ENCODE measurements at places on chromosomes 7 and 10.

- DNase-seq, result no peak
Observed at GRCh38 chr10:119391440-119392251, 150.9 kb downstream of the RGS10 start.

DNA sequence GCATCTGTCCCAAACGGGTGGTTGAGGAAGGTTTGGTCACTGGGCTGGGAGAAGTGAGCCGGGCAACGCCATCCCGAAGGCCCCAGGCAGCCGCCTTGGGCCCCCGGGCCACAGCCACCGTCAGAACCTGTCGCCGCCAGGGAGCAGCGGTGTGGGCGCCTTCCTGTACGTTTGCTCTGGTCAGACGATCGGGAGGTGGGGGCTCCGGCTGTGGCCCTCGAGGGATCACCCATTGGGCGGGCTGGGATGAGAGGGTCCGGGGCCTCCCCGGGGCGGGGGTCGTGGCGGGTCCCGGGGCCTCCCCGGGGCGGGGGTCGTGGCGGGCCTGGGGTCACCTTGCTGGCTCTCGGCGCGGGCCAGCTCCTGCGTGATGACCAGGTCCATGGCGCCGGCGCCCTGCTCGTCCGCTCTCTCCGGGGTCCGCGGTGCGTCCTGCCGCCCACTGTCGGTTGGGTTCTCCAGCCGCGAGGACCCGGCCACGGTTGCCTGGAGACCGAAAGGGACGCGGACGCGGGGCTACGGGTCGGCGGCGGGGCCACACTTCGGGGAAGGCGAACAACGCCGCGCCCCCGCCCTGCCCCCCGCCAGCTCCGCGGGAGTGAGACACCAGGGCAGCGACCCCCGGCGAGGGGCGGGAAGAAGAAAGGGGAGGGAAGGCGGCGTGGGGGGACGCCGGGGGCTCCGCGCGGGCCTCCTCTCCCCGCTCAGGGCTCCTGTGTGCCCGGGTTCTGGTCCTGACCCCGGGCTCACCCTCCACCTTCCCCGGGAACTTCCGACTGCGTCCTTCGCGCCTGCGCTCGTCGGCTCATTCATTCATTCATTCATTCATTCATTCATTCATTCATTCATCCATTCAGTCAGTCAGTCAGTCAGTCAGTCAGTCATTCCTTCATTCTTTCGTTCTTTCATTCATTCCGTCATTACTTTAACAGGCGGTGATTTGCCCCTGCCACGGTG lies at the start of gene CFAP46:
Gene CFAP46, minus strand, starts transcription at position 470 of the 957 bp plus-strand sequence. Its CDS starts 86 bp downstream, at position 384.
- DNase-seq, result peak; percentile 34

DNA sequence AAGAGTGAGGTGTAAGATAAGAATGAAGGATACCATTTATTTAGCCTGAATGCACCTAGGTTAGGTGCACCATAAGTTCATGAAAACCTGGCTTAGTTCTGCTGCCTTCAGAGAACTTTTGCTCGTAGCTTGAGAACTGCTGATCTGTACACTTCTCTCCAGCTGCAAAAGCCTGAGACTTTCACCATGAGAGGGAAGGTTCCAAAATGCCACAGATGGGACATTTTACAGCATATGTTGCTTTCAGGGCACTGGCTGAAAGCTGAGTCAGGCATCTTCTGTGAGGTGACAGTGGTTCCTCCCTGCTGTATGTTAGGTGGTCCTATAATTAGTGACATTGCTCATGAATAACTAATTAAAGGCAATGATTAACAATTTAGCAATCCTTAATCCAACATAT lies 298.3 kb downstream of the GALNT17 start:
- no peak for DNase-seq

DNA sequence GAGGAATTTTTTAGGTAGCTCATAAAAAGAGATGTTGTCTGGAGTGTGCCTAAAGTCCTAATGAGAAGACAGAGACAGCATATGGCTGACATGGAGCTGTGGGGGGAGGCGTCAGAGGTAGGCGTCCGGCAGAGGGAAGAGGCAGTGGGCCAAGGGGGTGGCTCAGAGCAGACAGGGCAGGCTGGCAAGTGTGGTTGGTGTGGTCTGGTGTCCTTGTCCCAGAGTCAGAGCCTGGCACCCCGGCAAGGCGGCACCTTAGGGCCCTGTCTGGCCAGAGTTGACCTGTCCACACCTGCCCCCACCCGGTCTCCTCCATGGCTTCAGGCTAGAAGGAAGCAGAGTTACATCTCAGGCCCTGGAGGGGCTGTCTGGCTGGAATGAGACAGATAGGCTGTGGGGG lies 220.3 kb upstream of the ZNF32 start:
- DNase-seq, result no peak

- no peak for DNase-seq
Observed at GRCh38 chr7:130432886-130433285, 7.9 kb downstream of the CEP41 start.

All from hippocampal formation (tissue), 2 donors.